ENCODE measurements at places on chromosomes 11 and 22.
A peak's percentile ranks its signal among the peaks of the same experiment; 100 is the strongest.

GRCh38 chr11:59418156-59418555 lies 8.1 kb downstream of the OR5A2 start:
- DNase-seq: no peak

- no peak for DNase-seq
Measured at GRCh38 chr11:26851291-26851690, 129.4 kb upstream of the SLC5A12 start.

DNA sequence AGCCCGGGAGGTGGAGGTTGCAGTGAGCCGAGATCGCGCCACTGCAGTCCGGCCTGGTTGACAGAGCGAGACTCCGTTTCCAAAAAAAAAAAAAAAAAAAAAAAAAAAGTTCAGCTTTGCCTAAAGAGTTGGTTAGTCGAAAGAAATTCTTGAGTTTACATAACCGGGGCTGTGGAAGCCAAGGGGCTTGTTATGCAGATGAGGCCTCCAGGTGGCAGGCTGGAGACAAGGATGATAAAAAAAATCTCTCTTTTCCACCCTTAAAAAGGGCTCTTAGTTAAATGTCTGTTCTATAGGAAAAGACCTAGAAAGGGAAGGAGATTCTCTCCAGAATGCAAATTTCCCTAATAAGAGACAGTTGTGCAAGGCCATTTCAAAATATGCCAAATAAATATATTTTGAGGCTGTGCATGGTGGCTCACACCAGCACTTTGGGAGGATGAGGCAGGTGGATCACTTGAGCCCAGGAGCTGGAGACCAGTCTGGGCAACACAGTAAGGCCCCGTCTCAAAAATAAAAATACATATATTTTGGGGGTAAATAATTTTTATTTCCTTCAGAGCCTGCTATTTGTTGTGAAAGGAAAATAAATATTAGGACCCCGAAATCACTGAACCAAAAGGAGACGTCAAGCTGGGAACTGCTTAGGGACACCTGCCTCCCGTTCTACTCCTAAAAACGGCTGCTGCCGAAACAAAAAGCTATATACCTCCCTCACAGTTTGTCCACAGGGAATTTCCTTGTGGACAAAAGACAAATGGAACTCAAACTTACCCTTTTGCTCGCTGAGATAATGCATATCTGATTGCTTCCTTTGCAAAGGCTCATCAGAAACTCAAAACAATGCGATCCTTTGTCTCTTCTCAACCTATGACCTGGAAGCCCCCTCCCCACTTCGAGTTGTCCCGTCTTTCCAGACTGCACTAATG lies 2.4 kb upstream of the IFITM2 start:
- DNase-seq: no peak

GRCh38 chr22:30282616-30283046 lies 6.7 kb downstream of the CASTOR1 start:
- DNase-seq: no peak

- DNase-seq: peak; percentile 67
Measured at GRCh38 chr11:76885390-76886097, 24.8 kb downstream of the ACER3 start.

DNA sequence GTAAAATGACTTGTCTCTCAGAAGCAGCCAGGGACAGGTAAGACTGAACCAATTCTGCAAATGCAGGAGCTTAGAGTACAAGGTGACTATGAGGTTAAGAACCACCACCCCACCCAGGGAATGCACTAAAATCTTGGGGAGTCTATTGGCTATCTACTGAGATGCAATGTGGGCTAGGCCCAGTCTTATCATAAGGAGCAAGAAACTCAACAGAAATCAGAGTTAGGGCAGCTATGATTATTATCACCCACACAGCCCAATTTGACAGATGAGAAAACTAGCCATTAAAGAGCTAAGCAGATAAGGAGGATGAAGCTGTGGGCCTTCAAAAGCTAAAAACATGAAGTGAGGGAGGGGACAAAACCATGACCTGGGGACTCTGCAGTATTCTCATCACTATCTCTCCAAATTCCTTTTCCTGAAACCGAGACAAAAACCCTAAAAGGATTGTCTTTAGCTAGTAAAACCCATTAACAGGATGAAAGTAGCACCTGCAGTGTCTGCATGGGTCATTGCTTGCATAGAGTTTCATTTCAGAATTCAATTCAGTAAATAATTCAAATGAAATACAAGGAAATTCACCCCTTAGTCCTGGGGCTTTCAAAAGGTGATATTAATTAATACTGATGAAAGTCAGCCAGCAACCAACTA lies 68.8 kb upstream of the USP47 start:
- DNase-seq: no peak

- no peak for DNase-seq
Measured at GRCh38 chr22:40044870-40045834, 50.4 kb downstream of the FAM83F start.

GRCh38 chr22:45786726-45787125 lies 115.1 kb downstream of the ATXN10 start:
- no peak for DNase-seq

DNA sequence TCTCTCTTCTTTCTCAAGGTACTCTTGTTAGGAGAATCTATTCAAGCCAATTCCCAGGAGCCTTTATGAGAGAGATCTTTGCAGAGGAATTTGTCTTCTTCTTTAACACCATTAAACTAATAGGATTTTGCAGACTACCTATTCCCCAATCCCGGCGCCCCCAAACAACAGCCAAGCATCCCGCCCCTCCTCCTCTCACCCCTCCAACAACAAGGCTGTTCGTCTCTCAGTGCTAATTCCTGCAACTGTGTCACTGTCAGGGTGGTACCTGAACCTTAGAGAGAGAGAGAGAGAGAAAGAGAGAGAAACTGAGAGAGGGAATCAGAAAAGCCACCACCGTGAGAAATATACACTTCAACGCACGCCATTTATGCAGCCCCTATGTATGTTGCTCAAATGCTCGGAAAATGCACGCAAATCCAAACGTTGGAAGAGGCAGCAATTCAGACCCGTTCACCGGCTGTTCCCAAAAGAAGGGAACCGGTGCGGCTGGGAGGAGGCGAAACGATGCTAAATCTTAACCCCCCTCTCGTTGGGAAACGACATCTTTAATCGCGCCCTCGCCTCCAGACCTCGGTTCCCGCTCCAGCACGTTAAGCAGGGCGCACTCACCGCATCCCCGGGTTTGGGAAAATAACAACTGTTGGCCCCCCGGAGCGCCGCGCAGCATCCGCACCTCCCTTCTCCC lies 961 bp downstream of the KCNA4 start:
- no peak for DNase-seq

Measured in foreskin keratinocyte (primary cell).